Chondrocyte (in vitro differentiated cells): ENCODE measurements at places on chromosomes 2 and 18. TPM values are rescaled to one million over a fixed set of nuclear protein-coding genes. Genes with fewer than 3 reads are reported as not detected.

DNA sequence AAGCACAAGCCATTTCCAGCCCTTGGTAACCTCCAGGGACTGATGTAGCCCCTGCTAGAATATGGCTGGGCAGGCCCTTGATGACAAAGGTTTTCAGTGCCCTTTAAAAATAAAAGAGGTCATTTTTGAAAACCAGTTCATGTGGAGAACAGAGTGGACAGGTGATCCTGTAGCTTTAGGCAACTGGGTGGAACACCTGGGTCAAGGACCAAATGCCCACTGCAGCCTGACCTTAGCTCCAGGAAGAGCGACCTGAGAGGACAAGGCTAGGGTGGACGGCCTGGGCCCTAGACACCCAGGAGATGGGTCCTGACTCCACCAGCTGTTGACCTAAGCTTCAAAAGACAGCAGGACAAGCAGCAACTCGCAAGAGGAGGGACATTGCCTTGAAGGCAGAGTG lies 116.6 kb downstream of the LIPG start:
- no peak overlapping the region for H3K27ac ChIP-seq
- no peak overlapping the region for H3K4me3 ChIP-seq
- no peaks in the 10 kb centered on the region for H3K4me1 ChIP-seq
- DNase-seq = no peak
- peaks cover 8% of the 10 kb centered on the region for H3K27me3 ChIP-seq

DNA sequence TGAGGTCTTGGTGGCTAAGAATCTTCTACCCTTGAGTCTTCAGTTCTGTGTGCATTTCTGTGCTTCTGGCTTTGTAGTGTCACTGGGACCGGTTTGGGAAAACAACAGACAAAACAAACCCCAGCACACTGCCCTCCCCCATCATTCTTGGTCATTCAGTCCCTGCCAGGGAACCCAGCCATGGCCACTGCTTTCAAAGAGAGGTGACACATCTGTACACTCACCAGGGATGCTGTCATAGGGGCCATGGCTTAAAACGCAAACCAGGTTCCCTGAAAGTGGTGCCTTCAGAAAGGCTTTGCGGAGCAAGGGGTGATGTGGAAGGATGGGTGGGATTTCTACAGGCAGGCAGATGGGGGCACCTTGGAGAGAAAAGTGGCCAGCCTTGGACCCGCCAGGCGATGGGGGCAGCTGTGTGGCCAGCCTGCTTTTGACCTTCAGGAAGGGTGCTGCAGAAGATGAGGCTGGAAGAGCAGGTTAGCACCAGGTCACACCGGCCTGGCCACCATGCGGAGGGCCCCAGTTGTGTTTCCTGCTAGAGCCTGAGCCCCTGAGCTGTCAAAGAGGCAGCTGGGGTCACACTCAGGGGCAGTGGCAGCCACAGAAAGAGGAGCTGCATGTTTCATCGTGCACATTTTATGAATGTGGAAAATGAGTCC lies 101.3 kb downstream of the INHBB start:
- H3K36me3 ChIP-seq = no peaks in the 10 kb centered on the region
- H3K4me1 ChIP-seq = peaks cover 11% of the 10 kb centered on the region
- peak; percentile 59 for DNase-seq

- no peak for DNase-seq
- peaks cover 10% of the 10 kb centered on the region for H3K4me1 ChIP-seq
- peaks cover 10% of the 10 kb centered on the region for H3K36me3 ChIP-seq
- no peak overlapping the region for H3K27ac ChIP-seq
- no peak overlapping the region for H3K4me3 ChIP-seq
Observed at GRCh38 chr2:96374211-96374951, 38.8 kb downstream of the NCAPH start.

- peak overlapping the region; percentile 96 for H3K27ac ChIP-seq
- H3K4me1 ChIP-seq = peaks cover 34% of the 10 kb centered on the region
- H3K4me3 ChIP-seq = peak overlapping the region; percentile 98
- DNase-seq = no peak
Observed at GRCh38 chr18:36828157-36828629, 609 bp downstream of the TPGS2 start.

DNA sequence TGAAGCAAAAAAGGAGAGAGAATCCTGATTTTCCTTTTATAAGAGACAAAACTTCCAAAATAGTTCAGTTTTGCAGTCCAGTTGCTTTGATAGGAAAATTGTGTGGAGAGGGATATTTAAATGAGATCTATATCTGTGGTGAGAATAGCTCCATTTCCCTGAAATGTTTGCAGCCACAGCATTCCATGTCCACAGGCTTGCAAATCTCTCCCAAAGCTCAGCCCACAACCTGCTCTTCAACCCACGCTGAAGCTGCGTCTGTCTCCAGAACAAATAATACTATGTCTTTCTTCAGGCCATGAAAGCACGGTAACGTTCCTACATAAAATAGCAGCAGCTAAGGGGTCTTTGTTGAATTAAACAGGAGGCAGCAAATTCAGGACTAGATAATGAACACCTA lies 31.8 kb downstream of the TMEM17 start:
- H3K4me3 ChIP-seq = no peak overlapping the region
- peaks cover 43% of the 10 kb centered on the region for H3K4me1 ChIP-seq
- H3K36me3 ChIP-seq = no peaks in the 10 kb centered on the region
- no peak for DNase-seq
- peak overlapping the region; percentile 45 for H3K27ac ChIP-seq
- no peaks in the 10 kb centered on the region for H3K27me3 ChIP-seq

DNA sequence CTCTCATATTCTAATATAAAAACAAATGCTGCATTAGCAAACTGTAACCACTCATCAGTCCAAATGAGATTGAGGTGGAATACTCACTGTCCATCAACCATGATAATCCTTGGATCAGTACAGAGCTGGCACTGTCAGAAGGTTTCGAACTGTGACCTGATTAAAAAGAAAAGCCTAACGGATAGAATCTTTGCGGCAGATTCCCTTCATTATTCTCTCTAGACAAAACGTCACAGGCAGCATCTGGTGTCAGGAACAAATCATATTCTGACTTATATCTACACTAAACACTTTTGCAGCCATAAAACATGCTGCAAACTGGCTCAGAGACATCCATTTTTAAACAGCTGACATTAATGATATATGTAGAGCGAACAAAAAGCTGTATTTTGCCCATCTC lies 677.7 kb upstream of the NXPH2 start:
- DNase-seq = no peak
- no peaks in the 10 kb centered on the region for H3K4me1 ChIP-seq
- H3K36me3 ChIP-seq = no peaks in the 10 kb centered on the region
- H3K4me3 ChIP-seq = no peak overlapping the region
- H3K27ac ChIP-seq = no peak overlapping the region
- peaks cover 6% of the 10 kb centered on the region for H3K27me3 ChIP-seq

DNA sequence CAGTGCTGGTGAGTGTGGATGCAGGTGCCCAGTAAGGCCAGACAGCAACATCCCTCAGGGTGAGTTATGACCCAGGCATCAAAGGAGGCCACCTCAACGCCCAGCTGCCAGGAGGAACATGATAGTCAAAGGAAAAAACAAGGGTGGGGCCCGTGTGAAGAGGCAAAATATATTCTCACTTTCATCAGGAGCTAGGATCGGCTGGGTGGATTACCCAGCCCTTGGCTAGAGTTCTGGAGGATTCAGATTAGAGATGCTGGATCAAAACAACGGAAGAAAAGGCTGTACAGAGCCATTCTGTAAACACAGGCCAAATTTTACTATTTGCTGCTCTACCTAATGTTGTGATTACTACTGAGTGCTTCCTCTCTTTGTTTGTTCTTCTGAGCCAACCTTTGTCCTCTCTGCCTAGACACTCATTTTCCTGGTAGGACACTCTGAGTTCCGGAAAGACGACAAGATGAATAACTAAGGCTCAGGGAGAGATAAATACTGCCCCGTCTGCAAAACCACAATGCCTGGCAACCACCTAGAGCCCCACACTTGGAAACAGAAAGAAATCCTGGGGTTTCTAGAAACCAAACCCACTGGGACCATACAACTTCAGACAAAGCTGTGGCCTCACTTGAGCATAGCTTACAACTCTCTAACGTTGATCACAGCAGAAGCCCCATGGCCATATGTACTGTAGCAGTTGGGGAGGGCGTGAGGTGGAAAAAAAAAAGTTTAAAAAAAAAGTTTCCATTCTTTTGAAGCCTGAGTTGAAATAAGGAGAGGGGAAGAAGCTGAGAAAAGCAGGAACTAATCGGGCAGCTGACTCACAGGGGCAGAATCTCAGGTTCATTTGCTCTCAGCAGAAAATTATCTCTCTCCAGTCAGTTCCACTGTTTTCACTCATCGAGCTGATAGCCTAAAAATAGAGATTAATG lies 17.8 kb upstream of the PMAIP1 start:
- no peaks in the 10 kb centered on the region for H3K36me3 ChIP-seq
- DNase-seq = no peak
- H3K4me3 ChIP-seq = no peak overlapping the region

- no peak overlapping the region for H3K27ac ChIP-seq
- no peaks in the 10 kb centered on the region for H3K36me3 ChIP-seq
- H3K27me3 ChIP-seq = peaks cover 28% of the 10 kb centered on the region
- H3K4me3 ChIP-seq = no peak overlapping the region
Observed at GRCh38 chr2:29802986-29803385, 118.4 kb downstream of the ALK start.

DNA sequence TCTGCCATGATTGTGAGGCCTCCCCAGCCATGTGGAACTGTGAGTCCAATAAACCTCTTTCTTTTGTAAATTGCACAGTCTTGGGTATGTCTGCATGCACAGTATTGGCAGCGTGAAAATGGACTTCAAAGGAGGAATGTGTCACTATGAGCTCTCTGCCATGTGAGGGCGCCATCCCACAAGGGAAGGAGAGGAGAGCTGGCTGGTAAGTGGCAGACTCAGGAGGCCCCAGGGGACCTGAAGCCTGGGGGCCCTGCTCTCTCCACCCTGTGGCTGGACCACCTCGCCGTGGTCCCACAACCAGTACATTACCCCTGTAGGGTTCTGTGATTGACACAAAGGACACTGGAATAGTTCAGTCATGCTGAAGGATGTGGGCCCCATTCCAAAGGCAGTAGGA lies 122.1 kb downstream of the RPIA start:
- no peak for DNase-seq
- peaks cover 8% of the 10 kb centered on the region for H3K27me3 ChIP-seq
- H3K36me3 ChIP-seq = no peaks in the 10 kb centered on the region
- H3K4me3 ChIP-seq = no peak overlapping the region

- H3K4me1 ChIP-seq = peaks cover 32% of the 10 kb centered on the region
- H3K27me3 ChIP-seq = no peaks in the 10 kb centered on the region
- no peak for DNase-seq
- H3K36me3 ChIP-seq = no peaks in the 10 kb centered on the region
Observed at GRCh38 chr2:200221055-200221955, 85.2 kb upstream of the SPATS2L start.

GRCh38 chr2:71060871-71061270 lies 7.6 kb upstream of the NAGK start:
- no peak overlapping the region for H3K4me3 ChIP-seq
- no peak for DNase-seq
- no peaks in the 10 kb centered on the region for H3K36me3 ChIP-seq
- H3K27me3 ChIP-seq = peaks cover 9% of the 10 kb centered on the region
- no peak overlapping the region for H3K27ac ChIP-seq
- no peaks in the 10 kb centered on the region for H3K4me1 ChIP-seq

DNA sequence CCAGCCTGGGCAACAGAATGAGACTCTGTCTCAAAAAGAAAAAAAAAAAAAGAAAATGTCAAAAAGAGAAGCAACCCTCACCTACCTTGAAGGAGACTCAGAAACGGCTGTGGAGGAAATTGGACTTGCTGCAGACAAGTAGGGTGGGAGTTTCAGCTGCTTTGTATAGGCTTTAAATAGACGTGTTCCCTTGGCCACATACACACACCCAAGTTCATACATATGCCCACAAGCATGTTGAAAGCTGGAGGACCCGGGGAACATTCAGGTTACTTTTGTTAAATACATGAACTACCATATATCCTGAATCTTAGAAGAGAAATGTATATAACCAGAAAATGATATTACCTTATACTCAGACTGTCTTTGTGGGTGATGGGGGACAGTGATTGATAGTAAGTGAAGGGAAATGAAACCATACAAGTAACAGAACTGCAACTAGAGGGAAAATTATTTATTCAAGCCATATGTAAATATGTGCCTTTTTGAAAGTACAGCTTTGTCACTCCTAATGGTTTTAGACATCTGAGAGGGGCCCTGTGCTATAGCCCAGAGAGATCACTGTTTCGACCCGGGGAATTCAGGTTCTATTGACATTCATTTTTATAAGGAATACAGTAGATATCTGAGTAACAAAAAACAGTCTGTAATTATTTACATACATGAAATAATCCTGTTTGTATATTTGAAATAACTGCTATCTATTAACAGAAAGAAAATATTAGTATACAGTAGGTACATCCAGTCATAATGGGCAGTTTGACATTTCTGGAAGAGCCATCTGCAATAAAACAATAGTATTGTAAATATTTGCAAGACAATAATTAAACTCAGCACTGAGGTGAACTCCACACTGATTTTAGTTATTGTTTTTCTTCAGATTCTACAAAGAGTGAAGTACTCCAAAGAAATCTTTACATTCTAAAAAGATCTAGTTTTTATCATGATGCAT lies 48.0 kb upstream of the TGIF1 start:
- H3K4me3 ChIP-seq = no peak overlapping the region
- DNase-seq = no peak
- no peaks in the 10 kb centered on the region for H3K27me3 ChIP-seq
- no peak overlapping the region for H3K27ac ChIP-seq

GRCh38 chr2:46306330-46306751 lies 9.1 kb downstream of the EPAS1 start:
- no peak overlapping the region for H3K27ac ChIP-seq
- H3K36me3 ChIP-seq = peaks cover 7% of the 10 kb centered on the region
- H3K4me3 ChIP-seq = no peak overlapping the region
- H3K4me1 ChIP-seq = peaks cover 34% of the 10 kb centered on the region
- no peak for DNase-seq

DNA sequence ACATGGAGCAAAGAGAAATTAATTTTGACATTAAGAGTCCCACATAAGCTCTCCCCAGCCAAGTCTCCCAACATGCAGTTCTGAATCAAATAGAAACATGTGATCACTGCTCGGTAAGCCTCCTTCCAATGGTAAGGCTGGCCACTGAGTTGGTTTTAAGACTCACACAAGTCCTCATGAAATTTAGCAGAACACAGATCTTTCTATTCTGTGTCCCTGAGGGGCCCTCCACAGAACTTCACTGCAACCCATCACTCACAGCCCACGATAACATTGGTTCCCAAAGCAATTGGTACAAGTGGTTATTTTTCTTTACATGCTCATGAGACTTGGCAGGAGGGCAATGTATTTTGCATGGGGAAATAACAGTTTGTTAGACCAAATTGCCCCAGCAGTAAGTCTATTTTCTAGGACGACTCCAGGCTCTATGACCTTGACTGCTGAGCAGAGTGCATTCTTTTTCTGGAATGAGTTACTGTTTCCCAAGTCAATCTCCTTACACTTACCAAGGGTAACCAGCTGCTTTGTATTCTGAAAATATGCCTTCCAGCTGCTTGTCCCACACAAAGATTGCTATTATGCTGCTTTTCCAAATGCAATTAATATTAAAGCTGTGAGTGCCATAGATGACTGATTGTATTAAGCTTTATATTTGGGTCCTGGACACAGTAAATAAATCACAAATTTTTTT lies 142.3 kb upstream of the TANK start:
- H3K36me3 ChIP-seq = peaks cover 11% of the 10 kb centered on the region
- no peaks in the 10 kb centered on the region for H3K4me1 ChIP-seq
- no peak overlapping the region for H3K27ac ChIP-seq
- H3K4me3 ChIP-seq = no peak overlapping the region

Gene FOXI3
- not detected in 3 replicates for total RNA-seq

Gene ADAM23
- 19.2 to 24.5 TPM (median 22.7 TPM) in 3 replicates for total RNA-seq

Gene GPR39
- 0.20 to 0.31 TPM in 2 of 3 replicates, not detected in the other for total RNA-seq

Gene POTEC
- not detected in 3 replicates for total RNA-seq

Gene GKN2
- not detected in 3 replicates for total RNA-seq

Gene TLX2
- total RNA-seq = 0.10 TPM in 1 of 3 replicates, not detected in the others

Gene MC2R
- total RNA-seq = not detected in 3 replicates

Gene INHA
- 1.0 to 2.7 TPM (median 1.7 TPM) in 3 replicates for total RNA-seq

Gene LANCL1
- 52.1 to 74.3 TPM (median 52.4 TPM) in 3 replicates for total RNA-seq

Gene PNKD
- total RNA-seq = 28.9 to 49.9 TPM (median 31.3 TPM) in 3 replicates
